Spinal cord (tissue), 10 donors: ENCODE measurements at places on chromosomes 12 and 14. TPM values are rescaled to one million over a fixed set of nuclear protein-coding genes. Genes with fewer than 3 reads are reported as not detected.

The CLEC9A gene
- 0.59 TPM for total RNA-seq

The TAS2R10 gene
- 1.8 TPM for total RNA-seq

The RNF212B gene
- not detected for total RNA-seq

The FBXO33 gene
- 19.6 TPM for total RNA-seq

GRCh38 chr12:23536293-23536692 lies 413.2 kb downstream of the SOX5 start:
- no peaks in the 10 kb centered on the region for H3K27me3 ChIP-seq
- no peak overlapping the region for H3K27ac ChIP-seq
- H3K36me3 ChIP-seq, result peaks cover 5% of the 10 kb centered on the region
- H3K4me3 ChIP-seq, result no peak overlapping the region

- no peak overlapping the region for H3K4me3 ChIP-seq
- no peaks in the 10 kb centered on the region for H3K27me3 ChIP-seq
- no peaks in the 10 kb centered on the region for H3K4me1 ChIP-seq
Observed at GRCh38 chr14:45039390-45039789, 44.5 kb upstream of the PRPF39 start.

DNA sequence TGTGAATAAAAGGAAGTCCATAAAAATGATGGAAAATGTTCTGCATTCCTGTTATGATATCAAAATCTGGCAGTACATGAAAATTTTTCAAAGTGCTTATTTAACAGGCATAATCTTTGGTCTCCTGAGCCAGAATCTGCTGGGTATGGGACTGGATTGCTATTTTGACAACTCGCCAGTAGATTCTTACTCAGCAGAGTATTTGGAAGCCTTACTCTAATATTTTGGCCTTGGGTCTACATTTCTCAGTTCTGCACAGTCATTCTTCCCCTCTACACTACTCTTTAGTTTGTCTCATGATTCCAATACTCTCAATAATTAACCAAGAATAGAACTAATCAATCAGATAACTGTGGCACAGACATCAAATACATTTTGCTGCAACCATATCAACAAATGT lies 1.1 kb upstream of the SLCO1B1 start:
- no peak overlapping the region for H3K4me3 ChIP-seq
- no peaks in the 10 kb centered on the region for H3K36me3 ChIP-seq
- no peaks in the 10 kb centered on the region for H3K27me3 ChIP-seq
- H3K27ac ChIP-seq, result no peak overlapping the region
- H3K4me1 ChIP-seq, result no peaks in the 10 kb centered on the region

DNA sequence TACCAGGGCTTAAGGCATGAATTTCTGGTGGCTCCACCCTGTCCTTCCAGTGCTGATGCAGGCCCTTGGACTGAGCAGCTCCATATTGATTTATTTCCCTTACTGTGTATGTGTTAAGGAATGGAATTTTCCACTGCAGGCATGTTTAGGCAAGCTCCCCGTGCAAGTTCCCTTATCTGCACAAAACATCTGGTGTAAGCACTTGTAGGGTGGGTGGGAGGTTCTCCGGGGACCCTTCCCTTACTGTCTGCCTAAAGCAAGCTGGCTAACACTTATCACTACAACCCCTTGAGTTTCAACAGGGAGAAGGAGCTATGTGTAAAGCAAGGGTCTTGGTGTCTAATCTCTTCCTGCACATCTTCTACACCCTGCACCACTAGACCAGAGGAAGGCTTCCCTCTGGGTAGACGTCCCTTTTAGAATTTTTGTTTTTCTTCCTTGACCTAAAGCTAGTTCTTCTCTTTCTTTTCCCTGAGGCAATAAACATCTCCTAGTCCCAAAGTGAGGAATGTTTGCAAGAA lies 22.0 kb upstream of the DRAM1 start:
- no peaks in the 10 kb centered on the region for H3K36me3 ChIP-seq
- no peak overlapping the region for H3K4me3 ChIP-seq
- no peak for DNase-seq
- no peak overlapping the region for H3K27ac ChIP-seq
- no peaks in the 10 kb centered on the region for H3K27me3 ChIP-seq

- no peak for DNase-seq
- H3K4me1 ChIP-seq, result peaks cover 3% of the 10 kb centered on the region
- H3K4me3 ChIP-seq, result no peak overlapping the region
- H3K36me3 ChIP-seq, result peaks cover 15% of the 10 kb centered on the region
Observed at GRCh38 chr12:47980197-47980596, 16.8 kb downstream of the TMEM106C start.

GRCh38 chr12:130827432-130827831 lies 11.6 kb downstream of the STX2 start:
- DNase-seq, result no peak
- peaks cover 14% of the 10 kb centered on the region for H3K4me1 ChIP-seq
- H3K27ac ChIP-seq, result no peak overlapping the region
- peaks cover 18% of the 10 kb centered on the region for H3K36me3 ChIP-seq
- H3K27me3 ChIP-seq, result no peaks in the 10 kb centered on the region

DNA sequence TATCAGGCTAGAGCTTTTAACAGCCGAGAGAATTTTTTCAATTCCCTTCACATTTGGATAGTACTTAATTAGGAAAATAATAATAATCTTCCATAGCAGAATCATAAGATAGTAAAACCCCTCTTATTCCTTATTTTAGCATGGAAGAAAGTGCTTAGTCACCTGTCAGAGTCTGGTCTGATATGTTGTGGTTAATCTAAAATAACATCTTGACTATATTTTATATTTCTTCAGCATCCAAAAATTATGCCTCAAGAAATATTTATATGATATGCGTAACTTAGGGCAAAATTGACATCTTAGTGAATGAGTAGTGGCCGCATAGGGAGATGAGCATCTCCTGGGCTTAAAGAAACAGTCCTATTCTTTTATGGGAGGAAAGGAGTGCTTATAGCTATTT lies 12.8 kb downstream of the CHURC1 start:
- H3K27me3 ChIP-seq, result no peaks in the 10 kb centered on the region
- DNase-seq, result no peak
- peaks cover 9% of the 10 kb centered on the region for H3K36me3 ChIP-seq
- H3K4me3 ChIP-seq, result no peak overlapping the region

GRCh38 chr14:76424359-76424758 lies 48.4 kb downstream of the ESRRB start:
- H3K4me1 ChIP-seq, result no peaks in the 10 kb centered on the region
- no peaks in the 10 kb centered on the region for H3K36me3 ChIP-seq
- H3K4me3 ChIP-seq, result no peak overlapping the region
- H3K27me3 ChIP-seq, result no peaks in the 10 kb centered on the region
- DNase-seq, result no peak
- no peak overlapping the region for H3K27ac ChIP-seq

DNA sequence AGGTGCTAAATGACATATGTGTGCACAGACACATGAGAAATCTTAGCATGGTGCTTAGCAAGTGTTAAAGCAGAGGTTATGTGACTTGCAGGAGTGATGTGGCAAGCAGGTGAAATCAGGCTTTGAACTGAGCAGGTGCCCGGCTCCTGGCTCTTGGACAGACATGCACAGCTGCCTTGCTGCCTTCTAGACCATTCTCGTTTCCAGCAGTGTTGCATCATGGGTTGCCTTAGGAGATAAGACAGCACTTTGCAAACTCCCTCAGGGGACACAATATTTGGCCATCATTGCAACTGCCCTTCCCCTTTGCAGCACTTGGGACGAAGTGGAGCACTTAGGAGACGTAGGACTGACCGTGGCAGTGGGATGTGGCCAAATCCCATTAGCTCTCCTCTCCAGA lies 17.2 kb upstream of the GSC start:
- no peaks in the 10 kb centered on the region for H3K4me1 ChIP-seq
- no peaks in the 10 kb centered on the region for H3K36me3 ChIP-seq
- no peak overlapping the region for H3K4me3 ChIP-seq
- H3K27me3 ChIP-seq, result no peaks in the 10 kb centered on the region

DNA sequence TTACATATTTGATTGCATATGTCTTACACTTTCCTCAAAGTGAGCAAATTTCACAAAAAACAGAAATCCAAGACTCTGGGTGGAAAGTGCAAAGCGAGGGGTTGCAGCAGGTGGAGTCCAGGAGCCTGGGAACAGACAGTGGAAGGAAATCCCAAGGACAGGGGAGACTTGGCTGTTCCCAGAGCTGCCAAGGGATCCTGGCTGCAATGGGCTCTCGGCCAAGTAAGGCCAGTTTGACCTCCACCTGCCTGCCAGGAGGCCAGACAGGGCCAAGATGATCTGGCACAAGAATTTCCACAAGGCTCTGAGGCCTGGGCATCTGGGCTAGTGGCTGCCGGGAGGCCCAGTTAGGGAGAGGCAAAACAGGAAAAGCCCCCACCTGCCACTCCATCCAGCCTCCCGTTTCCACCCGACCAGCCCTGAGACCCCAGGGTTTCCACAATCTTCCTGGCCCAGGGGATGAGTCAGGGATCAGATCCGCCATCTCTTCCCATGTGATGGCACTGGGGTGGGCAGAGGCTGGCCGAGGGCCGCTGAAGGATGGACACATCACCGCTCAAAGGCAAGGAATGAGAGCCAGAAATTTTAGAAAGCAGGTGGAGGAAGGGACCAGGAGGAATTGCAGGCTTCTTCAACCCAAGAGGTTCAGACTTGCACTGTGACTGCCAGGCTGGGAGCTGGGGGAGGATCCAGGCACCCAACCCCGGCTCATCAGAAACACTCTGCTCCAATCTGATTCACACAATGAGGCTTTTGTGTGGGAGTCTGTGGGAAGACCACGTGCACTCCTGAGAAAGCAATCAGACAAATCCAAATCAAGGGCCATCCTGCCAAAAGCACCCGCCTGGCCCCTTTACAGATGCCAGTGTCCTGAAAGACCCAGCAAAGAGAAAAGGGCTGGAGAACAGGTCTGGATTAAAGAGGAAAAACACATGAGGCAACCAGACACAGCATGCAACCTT lies 16.3 kb downstream of the SCARB1 start:
- no peak overlapping the region for H3K4me3 ChIP-seq
- no peaks in the 10 kb centered on the region for H3K27me3 ChIP-seq
- peaks cover 38% of the 10 kb centered on the region for H3K4me1 ChIP-seq
- H3K27ac ChIP-seq, result peak overlapping the region; percentile 81

DNA sequence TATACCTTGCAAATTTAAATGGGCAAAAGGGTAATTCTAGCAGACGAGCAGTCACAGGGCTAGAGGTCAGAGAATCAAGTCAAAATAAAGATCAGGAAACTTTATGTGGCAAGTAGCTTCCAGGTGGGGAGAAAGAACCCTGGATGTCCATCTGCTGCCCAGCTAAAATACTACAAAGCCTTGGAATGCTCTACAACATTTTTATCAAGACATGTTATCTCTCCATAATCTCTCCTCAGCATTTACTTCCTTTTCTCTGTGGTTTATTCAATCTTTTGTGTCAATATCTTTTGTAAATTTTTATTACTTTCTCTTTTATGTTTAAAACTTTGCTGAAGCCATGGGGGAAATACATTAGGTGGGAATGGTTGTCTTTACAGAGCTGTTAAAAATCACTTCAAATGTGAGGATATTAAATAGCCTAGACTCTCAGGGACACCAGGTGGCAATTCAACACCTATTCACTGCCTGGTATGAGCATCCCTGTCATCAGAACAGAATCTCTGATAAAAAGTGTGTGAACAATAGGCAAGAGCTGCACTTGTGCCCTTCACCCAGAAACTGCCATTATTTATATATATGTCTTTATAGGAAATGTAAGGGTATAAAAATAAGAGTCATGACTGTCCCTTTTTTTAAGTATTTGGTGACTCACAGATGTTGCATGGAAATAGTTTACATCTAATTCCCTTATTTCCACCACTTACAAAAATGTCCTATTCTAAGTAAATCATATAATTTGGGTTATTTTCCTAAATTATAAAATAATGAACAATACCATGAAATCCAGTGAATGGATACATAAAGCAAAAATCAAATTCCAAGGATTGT lies 152.9 kb downstream of the EPS8 start:
- no peaks in the 10 kb centered on the region for H3K4me1 ChIP-seq
- no peak overlapping the region for H3K4me3 ChIP-seq
- H3K27ac ChIP-seq, result no peak overlapping the region

DNA sequence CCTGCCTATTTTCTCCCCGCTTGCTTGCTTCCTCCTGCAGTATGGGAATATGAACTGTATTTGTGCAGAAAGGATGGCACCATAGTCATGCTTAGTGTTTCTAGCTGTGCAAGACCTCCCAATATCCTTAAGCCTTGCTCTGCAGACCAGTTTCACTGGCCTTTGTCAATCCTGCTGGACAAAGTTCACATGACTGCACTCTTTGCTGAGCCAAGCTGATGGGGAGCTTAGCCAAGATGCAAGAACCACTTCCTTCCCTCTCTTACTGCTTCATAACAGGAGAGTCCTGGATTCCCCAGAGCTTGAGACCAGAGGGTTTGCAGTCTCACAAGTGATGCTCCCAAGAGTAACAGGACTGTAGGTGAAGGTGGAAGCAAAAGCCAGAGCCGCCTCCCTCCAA lies 3.8 kb downstream of the ASIC1 start:
- H3K4me1 ChIP-seq, result peaks cover 74% of the 10 kb centered on the region
- no peak for DNase-seq
- peaks cover 2% of the 10 kb centered on the region for H3K27me3 ChIP-seq
- peaks cover 65% of the 10 kb centered on the region for H3K36me3 ChIP-seq
- H3K4me3 ChIP-seq, result no peak overlapping the region

GRCh38 chr14:105641075-105641937 lies 114.9 kb downstream of the TMEM121 start:
- no peaks in the 10 kb centered on the region for H3K36me3 ChIP-seq
- no peak overlapping the region for H3K27ac ChIP-seq
- no peak for DNase-seq
- no peaks in the 10 kb centered on the region for H3K4me1 ChIP-seq

DNA sequence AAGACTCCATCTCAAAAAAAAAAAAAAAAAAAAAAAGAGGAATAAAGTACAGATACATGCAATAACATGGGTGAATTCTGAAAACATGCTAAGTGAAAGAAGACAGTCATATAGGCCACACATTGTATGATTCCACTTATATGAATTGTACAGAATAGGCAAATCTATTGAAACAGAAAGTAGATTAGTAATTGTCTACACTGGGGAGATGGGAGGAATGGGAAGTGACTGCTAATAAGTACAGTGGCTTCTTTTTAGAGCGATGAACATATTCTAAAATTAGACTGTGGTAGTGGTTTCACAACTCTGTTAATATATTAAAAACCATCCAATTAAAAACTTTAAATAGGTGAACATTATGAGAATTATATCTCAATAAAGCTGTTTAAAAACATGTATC lies 74.4 kb downstream of the ANKS1B start:
- no peaks in the 10 kb centered on the region for H3K27me3 ChIP-seq
- no peak overlapping the region for H3K27ac ChIP-seq
- H3K36me3 ChIP-seq, result no peaks in the 10 kb centered on the region
